Left hindlimb (tissue), 1 donor: ENCODE measurements at places on chromosomes 6 and 20.

DNA sequence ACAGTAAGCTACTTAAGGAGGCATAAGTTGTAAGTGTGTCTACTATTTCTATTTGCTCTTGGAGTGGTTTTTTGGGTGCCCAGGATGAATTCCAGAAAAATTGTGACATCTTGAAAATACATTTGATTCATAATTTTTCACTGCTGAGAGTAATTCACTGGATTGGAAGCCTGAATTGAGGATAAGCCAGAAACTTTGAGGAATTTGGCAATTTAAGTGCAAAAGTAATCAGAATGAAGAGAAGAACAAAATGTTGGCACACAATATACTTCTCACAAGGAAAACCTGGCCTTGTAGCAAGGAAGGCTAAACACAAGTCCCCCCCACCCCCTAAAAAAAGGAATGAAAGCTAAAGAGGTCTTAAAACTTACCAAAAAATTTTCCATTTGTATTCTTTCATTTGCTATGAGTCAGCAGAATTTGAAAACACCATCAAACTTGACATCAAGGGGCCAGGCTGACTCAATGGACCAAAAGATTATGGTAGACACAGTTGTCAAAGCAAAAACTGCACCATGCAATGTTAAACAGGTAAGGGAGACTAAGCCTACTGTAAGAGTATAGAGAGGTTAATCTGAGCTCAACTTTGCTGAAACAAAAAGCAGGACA lies 840.0 kb downstream of the FRK start:
- DNase-seq, result no peak

GRCh38 chr6:81326881-81327561 lies 425.5 kb downstream of the TENT5A start:
- DNase-seq, result peak; percentile 52

DNA sequence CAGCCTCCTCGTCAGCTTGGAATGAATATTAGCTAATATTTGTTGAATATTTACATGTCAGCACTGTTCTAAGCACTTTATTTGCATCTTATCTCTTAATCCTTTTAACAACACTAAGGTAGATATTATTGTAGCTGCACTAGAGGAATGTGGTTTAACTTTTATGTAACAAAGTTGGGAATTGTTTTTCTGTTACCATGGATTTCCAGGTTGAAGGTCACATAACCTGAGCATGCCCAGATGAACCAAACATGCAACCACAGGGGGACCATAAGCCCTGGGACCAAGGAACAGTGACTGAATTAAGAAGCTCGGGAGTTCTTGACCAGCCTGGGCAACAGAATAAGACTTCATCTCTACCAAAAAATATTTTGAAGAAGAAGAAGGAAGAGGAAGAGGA lies 29.1 kb upstream of the YWHAB start:
- no peak for DNase-seq

DNA sequence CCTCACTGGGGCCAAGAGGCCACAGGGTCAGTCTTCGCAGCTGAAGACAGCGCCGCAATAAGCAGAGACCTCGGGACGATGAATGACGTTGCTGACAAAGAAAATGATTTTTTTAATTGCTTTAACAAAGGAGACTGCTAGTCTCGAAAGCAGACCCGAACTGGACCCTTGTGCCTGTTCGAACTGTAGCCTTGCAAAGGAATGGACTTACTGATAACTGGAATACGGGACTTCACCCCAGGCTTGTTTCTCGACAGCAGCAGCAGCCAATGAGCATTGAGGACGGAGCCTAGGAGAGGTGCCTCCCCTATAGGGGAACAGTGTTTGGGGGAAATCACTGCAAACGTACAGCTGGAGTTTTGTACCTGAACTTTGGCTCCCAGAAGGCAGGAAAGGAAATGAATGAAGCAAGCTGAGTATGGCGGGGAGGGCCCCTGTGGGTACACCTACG lies 1.3 kb upstream of the TAF4 start:
- DNase-seq, result no peak

- DNase-seq, result no peak
Measured at GRCh38 chr6:141153563-141153962, 979.2 kb upstream of the GJE1 start.

DNA sequence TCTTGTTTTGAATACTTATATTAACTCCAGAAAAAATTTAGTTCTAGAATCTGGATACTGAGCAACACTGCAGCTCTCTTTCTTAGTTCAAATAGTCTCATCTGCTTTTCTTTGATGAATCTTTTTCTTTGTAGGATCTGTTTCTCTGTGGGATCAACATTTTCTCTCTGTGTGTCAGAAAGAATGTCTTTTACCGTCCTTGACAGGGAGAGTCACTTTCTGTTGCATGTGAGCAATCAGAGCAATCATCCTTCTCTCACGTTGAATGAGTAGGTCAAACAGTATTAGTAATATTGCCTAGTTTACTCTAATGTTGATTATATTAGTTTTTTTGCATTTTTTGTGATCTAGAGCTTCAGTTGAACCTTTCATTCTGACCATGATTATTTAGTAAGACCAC lies 130.9 kb downstream of the TRMT11 start:
- DNase-seq, result no peak
